Kidney epithelial cell (primary cell): ENCODE measurements at places on chromosomes 4 and X. TPM values are rescaled to one million over a fixed set of nuclear protein-coding genes. Genes with fewer than 3 reads are reported as not detected.

The CXCL8 gene
- 69.1 and 76.9 TPM in 2 replicates for total RNA-seq

The ZNF330 gene
- total RNA-seq = 16.4 and 21.5 TPM in 2 replicates

The DIAPH2 gene
- total RNA-seq = 10.9 and 12.3 TPM in 2 replicates

The PF4V1 gene
- total RNA-seq = not detected in 2 replicates

The GLRA3 gene
- total RNA-seq = not detected in 2 replicates

The RAB40A gene
- 0.13 TPM in 1 of 2 replicates, not detected in the other for total RNA-seq

The DCAF4L1 gene
- 0.13 and 0.48 TPM in 2 replicates for total RNA-seq

The FAM47E gene
- 2.3 and 3.1 TPM in 2 replicates for total RNA-seq

The HPGD gene
- total RNA-seq = 0.34 and 0.75 TPM in 2 replicates

The CLNK gene
- total RNA-seq = not detected in 2 replicates

The SCFD2 gene
- 8.4 and 11.0 TPM in 2 replicates for total RNA-seq

The PABPC5 gene
- 1.7 TPM in 2 replicates for total RNA-seq

The MEPE gene
- total RNA-seq = not detected in 2 replicates

The PDLIM3 gene
- 10.7 and 11.0 TPM in 2 replicates for total RNA-seq

The ARAP2 gene
- 8.3 and 14.4 TPM in 2 replicates for total RNA-seq

The PASD1 gene
- total RNA-seq = not detected in 2 replicates

The POF1B gene
- not detected in 2 replicates for total RNA-seq

The DKK2 gene
- not detected in 2 replicates for total RNA-seq

The UGT2B10 gene
- not detected in 2 replicates for total RNA-seq

The MAGEE1 gene
- 2.3 and 2.4 TPM in 2 replicates for total RNA-seq

The FMR1NB gene
- not detected in 2 replicates for total RNA-seq

The ANXA10 gene
- not detected in 2 replicates for total RNA-seq

The GYG2 gene
- total RNA-seq = 2.2 and 2.5 TPM in 2 replicates

The XK gene
- 0.34 and 1.1 TPM in 2 replicates for total RNA-seq

The CSTF2 gene
- 31.0 and 31.1 TPM in 2 replicates for total RNA-seq

The TAF7L gene
- total RNA-seq = 0.27 and 0.33 TPM in 2 replicates

The FDCSP gene
- total RNA-seq = not detected in 2 replicates

The HPF1 gene
- 35.2 and 36.1 TPM in 2 replicates for total RNA-seq

The PAGE5 gene
- not detected in 2 replicates for total RNA-seq

The LUZP4 gene
- total RNA-seq = not detected in 2 replicates

The SMIM10 gene
- 1.6 and 1.9 TPM in 2 replicates for total RNA-seq

The MAGEB17 gene
- total RNA-seq = not detected in 2 replicates

The SPANXB1 gene
- total RNA-seq = not detected in 2 replicates

The IL3RA gene
- total RNA-seq = 1.2 and 9.7 TPM in 2 replicates

The PPA2 gene
- total RNA-seq = 70.0 and 96.3 TPM in 2 replicates

The HSFX2 gene
- total RNA-seq = 0.17 TPM in 1 of 2 replicates, not detected in the other

The PRICKLE3 gene
- 12.7 and 17.7 TPM in 2 replicates for total RNA-seq

The PGAM4 gene
- not detected in 2 replicates for total RNA-seq

The SMR3A gene
- not detected in 2 replicates for total RNA-seq

The CORIN gene
- total RNA-seq = 0.07 TPM in 1 of 2 replicates, not detected in the other

The ZDHHC15 gene
- 1.5 and 1.8 TPM in 2 replicates for total RNA-seq

The MAOB gene
- total RNA-seq = 0.89 and 1.1 TPM in 2 replicates

The EGFL6 gene
- 1.4 and 2.3 TPM in 2 replicates for total RNA-seq

The UNC5C gene
- total RNA-seq = 2.6 and 2.8 TPM in 2 replicates

The ARMCX4 gene
- total RNA-seq = 1.8 and 2.4 TPM in 2 replicates

The ADH5 gene
- 85.8 and 99.5 TPM in 2 replicates for total RNA-seq

The PAGE2 gene
- total RNA-seq = not detected in 2 replicates
